Memory B cell (primary cell): ENCODE measurements at places on chromosomes 5 and 9.
A peak's percentile ranks its signal among the peaks of the same experiment; 100 is the strongest.

DNA sequence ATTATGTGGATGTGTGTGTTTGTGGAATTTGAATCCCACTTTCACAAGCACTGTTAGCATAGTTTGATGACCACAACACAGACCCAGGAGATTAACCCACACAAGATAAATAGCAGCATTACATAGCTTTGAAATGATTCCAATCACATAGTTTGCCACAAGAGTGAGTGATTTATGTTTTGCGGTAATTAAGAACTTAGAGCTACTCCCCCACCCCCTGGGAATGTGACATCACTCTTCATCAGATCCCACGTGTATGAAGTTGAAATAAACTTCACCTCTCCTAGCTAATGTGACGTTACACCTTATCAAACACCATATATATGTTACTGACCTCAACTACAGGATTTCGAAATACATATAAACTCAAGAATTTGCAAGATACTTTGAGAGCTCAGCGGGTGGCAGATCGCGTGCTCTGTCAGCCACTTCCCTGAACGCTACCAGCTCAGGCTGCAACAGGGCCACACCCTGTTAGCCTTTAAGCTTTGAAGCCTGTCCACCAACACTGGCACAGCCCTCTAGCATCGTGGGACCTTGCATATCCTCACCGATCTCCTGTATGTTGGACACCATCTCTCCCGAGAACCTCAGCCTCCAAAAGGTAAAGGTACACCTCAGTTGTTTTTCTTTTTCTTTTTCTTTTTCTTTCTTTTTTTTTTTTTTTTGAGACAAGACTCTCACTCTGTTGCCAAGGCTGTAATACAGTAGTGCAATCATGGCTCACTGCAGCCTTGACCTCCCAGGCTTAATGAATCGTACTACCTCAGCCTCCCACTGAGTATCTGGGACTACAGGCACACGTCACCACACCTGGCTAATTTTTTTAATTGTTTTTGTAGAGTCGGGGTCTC lies 1.7 kb upstream of the AGTPBP1 start:
- no peak for DNase-seq
- no peak overlapping the region for H3K27ac ChIP-seq
- H3K27me3 ChIP-seq: peaks cover 4% of the 10 kb centered on the region
- peaks cover 9% of the 10 kb centered on the region for H3K4me1 ChIP-seq
- H3K4me3 ChIP-seq: peak overlapping the region; percentile 41

DNA sequence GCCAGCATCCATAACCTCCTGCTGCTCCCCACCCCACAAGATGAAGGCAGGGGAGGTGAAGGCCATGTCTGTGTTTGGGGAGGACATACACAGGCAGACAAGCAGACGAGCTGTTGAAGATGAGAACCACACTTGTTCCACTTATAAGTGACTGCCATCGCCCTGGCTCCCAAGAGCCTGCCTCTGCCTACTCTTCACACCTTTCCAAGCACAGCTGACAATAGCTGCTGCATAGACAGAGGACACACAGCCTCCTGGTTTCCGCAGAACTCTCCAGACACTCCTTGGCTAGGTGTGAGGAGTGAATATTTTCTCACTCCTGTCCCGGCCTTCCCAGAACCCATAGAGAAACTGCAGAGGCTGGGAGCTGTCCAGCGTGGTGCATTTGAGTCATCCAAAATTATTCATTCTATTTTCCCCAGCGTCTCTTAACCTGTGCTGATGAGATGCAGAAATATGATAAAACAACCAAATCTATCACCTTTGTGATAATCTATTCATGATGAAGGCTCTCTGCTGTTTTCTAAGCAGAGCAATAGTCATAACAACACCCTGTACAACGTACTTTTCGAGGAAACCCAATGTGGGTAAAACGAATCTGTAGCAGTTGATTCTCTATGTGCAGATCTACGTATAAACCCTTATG lies 24.7 kb downstream of the KLF9 start:
- H3K27me3 ChIP-seq: no peaks in the 10 kb centered on the region
- H3K4me1 ChIP-seq: peaks cover 12% of the 10 kb centered on the region
- no peak overlapping the region for H3K27ac ChIP-seq
- no peak overlapping the region for H3K4me3 ChIP-seq

DNA sequence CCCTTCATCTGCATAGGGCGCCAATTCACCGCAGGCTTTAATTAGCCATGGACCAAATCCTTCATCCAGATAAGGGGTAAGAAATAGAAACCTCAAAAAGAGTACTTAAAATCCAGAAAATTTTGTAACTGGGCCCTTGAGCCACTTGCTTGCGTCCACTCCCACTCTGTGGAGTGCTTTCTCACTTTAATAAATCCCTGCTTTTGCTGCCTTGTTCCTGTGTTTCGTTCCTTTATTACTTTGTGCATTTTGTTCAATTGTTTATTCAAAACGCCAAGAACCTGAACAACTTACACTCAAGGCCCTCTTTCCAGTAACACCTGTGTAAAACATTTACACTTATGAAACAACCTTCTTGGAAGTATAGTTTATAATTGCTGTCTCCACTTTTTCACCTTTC lies 66.5 kb downstream of the HMHB1 start:
- H3K36me3 ChIP-seq: no peaks in the 10 kb centered on the region
- H3K27ac ChIP-seq: no peak overlapping the region
- no peak overlapping the region for H3K4me3 ChIP-seq
- peaks cover 5% of the 10 kb centered on the region for H3K27me3 ChIP-seq
- no peak for DNase-seq

DNA sequence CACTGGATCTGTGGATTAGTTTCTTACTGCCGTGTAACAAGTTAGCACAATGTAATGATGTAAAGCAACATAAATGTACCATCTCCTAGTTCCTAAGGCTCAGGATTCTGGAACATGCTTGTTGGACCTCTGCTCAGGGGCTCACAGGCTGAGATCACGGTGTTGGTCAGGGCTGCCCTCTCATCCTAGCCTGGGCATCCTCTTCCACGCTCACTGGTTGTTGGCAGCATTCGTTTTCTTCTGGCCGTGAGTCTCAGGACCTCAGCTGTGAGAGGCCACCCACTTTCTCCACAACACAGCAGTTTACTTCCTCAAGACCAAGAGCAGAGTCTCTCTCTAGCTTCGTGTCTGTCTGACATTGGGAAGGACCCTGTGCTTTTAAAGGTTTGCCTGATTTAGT lies 17.3 kb downstream of the RASGEF1C start:
- no peak overlapping the region for H3K27ac ChIP-seq
- peaks cover 3% of the 10 kb centered on the region for H3K27me3 ChIP-seq
- H3K4me3 ChIP-seq: no peak overlapping the region
- DNase-seq: no peak
- H3K4me1 ChIP-seq: no peaks in the 10 kb centered on the region

DNA sequence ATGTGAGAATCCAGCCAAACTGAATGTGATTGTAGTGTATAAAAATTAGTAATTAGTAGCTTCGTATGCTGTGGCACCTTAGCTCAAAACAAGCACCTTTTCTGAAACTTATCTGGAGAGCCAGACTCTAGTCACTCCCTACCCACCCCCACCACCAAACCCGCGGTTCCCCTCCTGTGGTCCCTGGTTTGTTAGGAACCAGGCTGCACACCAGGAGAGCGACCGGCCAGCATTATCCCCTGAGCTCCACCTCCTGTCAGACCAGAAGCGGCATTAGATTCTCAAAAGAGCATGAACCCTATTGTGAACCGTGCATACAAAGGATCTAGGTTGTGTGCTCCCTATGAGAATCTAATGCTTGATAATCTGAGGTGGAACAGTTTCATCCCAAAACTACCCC lies 498.6 kb downstream of the CHSY3 start:
- H3K4me3 ChIP-seq: no peak overlapping the region
- H3K27me3 ChIP-seq: no peaks in the 10 kb centered on the region
- no peak for DNase-seq
- H3K4me1 ChIP-seq: no peaks in the 10 kb centered on the region

DNA sequence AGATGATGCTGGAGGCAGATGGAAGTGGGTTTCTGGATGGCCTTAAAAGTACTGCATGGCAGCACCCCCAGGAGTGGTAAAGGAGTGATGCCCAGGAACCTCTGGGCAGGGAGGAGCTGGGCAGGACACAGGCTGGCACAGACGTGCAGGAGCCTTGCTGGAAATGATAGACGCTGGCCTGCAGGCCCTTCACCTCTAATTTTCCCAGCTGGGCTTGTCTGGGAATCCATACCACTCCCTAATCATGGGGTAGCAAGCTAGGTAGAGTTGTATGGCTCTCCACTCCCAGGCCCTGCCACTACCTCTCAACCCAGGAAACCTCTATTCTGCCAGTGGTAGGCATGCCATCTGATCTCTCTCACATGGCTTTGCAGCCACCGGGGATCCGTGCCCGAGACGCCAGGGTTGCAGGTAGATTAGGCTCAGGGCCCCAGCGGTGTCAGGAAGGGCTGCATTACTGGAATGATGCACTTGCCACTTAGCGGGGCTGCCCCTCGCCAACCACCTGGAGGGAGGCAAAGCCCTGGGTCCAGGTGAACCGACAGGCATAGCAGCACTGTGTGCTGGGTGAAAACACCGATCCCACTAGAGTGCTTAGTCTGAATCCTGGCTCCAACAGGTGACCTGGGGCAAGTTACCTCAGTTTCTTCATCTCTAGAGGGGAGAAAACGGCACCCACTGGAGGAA lies 79.6 kb upstream of the SLC25A51 start:
- no peak for DNase-seq
- peaks cover 2% of the 10 kb centered on the region for H3K27me3 ChIP-seq
- no peak overlapping the region for H3K4me3 ChIP-seq

GRCh38 chr5:158589939-158590338 lies 509.8 kb downstream of the EBF1 start:
- DNase-seq: no peak
- peaks cover 9% of the 10 kb centered on the region for H3K4me1 ChIP-seq
- H3K36me3 ChIP-seq: peaks cover 4% of the 10 kb centered on the region
- no peak overlapping the region for H3K27ac ChIP-seq

DNA sequence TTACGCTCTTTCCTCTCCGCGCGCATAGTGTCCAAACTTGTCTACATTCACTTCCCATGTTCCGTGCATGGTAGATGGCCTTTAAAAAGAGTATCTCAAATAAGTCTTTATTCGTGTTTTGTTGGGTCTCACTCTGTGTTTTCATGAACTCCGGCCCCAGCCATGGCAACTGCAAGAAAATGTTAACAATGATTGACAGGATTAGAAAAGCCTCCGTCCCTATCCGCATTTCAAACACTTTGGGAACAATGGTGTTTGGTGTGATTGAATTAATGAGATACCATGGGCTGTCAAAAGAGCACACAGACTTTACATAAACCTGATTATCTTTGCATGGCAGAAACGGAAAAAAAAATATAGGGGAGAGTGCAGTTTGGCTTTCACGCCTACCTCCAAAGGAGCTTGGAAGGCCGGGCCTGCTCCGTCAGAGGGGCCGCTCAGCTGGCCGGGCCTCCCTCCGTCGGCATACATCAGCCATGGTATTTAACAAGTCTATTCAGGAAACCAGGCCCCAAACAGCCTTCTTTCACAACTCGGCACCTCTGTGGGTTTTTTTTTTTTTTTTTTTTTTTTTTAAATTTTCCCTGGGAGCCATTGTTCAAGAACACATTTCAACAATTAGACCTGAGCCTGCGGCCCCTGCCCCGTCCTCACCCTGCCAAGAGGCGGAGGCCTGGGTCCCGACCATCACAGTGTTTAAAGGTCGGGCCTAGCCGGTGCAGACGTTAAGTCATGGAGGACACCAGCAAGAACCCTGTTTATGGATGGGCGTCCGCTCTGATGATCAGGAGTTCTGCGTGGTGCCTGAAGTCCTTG lies 323.8 kb upstream of the IRX4 start:
- H3K27ac ChIP-seq: no peak overlapping the region
- no peaks in the 10 kb centered on the region for H3K36me3 ChIP-seq
- DNase-seq: no peak
- no peak overlapping the region for H3K4me3 ChIP-seq
- H3K27me3 ChIP-seq: peaks cover 3% of the 10 kb centered on the region

- H3K27me3 ChIP-seq: peaks cover 25% of the 10 kb centered on the region
- no peaks in the 10 kb centered on the region for H3K36me3 ChIP-seq
- H3K4me3 ChIP-seq: no peak overlapping the region
- no peak overlapping the region for H3K27ac ChIP-seq
- no peaks in the 10 kb centered on the region for H3K4me1 ChIP-seq
- no peak for DNase-seq
Observed at GRCh38 chr9:132108728-132109127, 29.1 kb upstream of the MED27 start.

DNA sequence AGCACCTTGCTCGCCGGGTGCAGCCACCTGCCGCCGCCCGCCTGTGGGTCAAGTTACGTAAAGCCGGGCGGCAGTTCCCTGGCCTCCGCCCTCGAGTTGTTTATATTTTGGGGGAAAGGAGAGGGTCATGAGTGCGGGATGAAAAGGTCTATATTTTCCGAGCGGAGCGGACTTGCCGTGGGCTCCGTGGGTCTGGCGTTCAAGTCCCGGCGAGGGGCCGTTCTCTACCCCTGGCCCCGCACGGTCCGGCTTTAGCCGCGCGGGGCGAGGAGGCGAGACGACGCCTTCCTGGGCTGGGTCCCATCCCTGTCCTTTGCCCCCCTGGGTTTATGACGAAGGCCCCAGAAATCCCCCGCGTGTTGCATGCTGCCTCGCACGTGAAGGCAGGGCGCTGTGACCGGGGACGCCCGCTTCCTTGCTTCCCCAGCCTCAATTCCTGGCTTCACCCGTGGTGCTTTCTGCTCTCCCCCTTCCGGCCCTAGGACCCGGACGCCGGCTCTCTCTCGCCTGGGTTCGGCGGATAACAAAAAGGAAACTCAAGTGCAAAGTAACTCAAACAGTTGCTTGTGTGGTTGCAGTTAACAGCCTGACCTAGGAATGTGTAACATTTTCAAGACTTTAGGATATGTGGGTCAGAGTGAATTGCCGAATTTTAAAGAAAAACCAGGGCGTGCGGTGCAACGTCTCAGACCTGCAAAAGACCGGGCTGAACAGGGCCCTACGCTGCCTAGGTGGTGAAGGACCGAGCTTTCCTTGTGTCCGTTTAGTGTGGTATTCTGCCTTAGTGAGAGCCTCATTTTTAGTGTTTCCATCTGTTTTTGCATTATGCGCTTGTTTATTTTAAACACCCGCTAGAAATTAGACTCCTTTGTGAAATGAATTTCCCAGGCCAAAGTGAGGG lies 810 bp downstream of the VPS13A start:
- H3K27me3 ChIP-seq: no peaks in the 10 kb centered on the region
- H3K27ac ChIP-seq: peak overlapping the region; percentile 96
- peak overlapping the region; percentile 94 for H3K4me3 ChIP-seq
- DNase-seq: peak; percentile 48
- H3K4me1 ChIP-seq: peaks cover 22% of the 10 kb centered on the region

GRCh38 chr5:171455522-171455921 lies 36.1 kb downstream of the FGF18 start:
- no peak overlapping the region for H3K4me3 ChIP-seq
- peaks cover 3% of the 10 kb centered on the region for H3K4me1 ChIP-seq
- no peak overlapping the region for H3K27ac ChIP-seq
- DNase-seq: no peak
- H3K36me3 ChIP-seq: no peaks in the 10 kb centered on the region
- H3K27me3 ChIP-seq: peaks cover 26% of the 10 kb centered on the region
